CD4-positive, alpha-beta T cell treated with Interferon gamma for 1 hour (primary cell): ENCODE measurements at places on chromosomes 5 and 9.
A peak's percentile ranks its signal among the peaks of the same experiment; 100 is the strongest.

- DNase-seq = peak; percentile 41
Measured at GRCh38 chr5:56481428-56482357, 248.6 kb upstream of the ANKRD55 start.

DNA sequence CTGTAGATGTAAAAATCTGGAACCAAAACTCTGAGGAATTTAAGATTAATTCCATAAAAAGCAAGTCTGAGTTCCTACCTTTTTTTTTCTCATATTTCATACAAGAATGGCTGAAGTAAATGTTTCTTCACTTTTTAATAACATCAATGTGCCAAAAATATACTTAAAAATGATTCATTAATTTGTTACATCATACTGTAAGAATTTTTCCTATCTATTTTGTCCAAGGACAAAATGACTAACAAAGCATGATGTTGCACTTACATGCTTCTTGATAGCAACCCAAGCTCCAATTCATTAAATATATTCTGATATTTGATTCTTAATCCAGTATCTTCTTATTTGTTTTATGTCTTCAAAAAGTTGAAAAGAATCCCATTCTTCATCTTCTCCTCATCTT, 988.3 kb downstream of the TLE1 start:
- no peak for DNase-seq

- DNase-seq = no peak
Measured at GRCh38 chr5:40991168-40991980, 79.8 kb downstream of the MROH2B start.

DNA sequence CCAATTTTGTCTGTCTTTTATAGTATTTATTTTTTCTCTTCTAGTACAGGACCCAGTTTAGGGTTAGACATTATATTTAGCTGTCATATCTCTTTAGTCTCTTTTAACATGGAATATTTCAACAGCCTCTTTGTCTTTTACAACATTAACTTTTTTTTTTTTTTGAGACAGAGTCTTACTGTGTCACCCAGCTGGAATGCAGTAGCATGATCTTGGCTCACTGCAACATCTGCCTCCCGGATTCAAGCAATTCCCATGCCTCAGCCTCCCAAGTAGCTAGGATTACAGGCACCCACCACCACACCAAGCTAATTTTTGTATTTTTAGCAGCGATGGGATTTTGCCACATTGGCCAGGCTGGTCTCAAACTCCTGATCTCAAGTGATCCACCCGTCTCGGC, 90.1 kb downstream of the ADAMTS6 start:
- DNase-seq = no peak

DNA sequence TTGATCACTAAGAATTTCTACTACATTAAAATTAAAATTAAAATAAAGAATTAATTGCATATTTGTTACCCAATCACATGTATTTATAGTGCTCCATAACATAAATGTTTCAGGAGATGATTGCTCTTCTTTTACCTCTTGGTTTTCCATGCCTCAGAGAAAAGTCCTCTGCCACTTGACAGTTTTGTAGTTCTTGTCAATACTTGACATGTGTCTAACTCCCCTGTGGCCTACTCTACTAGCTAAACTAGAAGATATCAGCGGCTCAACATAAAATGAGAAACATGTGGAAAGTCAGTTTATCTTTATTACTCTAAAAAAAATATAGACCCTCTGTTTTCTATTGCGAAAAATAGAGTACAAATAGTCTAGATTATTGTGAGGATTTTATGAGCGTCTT, 650.6 kb upstream of the NUDT12 start:
- no peak for DNase-seq

DNA sequence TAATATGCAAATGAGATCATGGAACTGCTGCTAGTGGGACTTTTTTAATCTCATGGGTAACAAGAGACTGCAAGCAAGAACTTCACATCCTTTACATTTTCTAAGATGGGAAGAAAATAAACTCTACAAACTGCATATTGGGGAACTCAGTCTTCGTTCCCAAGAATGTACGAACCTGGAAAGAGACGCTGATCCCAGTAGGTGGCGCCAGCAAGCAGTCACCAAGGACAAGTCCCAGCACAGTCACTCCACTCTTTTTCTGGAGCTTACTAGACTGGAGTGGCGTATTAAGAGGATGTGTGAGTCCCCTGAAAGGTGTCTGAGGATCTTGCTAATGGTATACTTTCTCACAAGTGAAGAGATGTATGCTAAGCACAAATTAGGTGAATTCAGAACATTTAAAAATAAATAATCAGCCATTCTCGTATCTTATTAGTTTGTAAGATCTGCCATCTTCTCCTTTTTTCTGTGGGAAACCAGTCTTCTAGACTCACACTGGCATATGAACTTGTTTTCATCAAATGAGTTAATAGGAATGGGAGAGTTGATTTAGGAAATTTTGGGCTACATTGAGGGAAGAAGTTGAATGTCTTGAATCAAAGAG, 16.0 kb upstream of the PUM3 start:
- peak; percentile 9 for DNase-seq

DNA sequence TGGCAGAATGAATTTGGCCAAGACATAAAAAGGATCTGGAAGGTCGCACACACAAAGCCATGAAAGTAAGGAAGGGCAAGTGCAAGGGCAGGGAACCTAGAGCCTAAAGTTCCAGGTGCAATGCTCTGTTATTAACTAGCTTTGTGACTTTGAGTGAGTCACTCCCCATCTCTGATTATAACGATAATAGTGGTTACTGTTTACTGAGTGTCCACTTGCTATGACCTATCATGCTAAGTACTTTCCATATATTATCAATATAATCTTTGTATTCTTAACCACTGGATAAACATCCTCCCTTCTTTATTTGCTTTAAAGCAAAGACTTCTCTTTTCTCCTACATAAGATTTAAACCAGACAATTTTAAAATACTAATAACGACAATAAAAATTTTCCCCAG, 504.6 kb upstream of the BRINP1 start:
- no peak for DNase-seq

DNA sequence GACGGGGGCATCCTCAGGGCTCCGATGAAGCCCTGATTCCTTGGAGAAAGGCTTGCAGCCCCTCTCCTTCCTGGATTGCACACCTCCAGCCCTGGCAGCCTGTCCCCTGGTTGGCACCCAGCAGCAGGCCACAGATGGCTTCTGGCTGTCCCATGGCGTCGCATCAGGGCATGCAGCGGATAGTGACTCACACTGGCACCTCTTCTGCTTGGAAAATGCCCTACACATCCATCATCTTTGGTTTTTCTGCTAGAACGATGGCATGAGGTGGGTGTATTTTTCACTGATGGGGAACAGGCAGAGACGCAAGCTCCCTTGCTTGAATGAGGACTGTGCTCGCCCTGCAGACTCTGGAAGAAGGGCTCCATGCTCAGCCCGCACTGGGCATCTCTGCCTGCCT, 23.2 kb upstream of the IER5L start:
- no peak for DNase-seq

DNA sequence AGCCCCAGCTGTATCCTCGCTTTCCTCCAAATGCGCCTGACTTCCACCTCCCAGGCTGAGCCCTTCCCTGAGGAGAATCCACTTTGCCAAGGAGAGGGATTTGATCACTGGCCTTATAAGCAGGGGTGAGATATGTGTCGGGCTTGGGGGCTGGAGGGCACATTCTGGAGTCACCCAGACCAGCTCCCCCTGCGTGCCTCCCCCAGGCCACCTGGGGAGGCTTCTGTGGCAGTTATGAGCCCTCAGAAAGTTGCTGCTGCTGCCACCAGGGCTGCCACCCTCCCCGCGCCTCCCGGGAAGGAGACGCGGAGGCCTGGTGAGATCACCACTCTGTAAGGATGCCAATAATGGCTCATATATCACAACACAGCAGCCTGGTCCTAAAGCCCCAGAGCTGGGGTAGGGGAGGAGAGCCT, 211.5 kb downstream of the PAPPA start:
- DNase-seq = no peak

DNA sequence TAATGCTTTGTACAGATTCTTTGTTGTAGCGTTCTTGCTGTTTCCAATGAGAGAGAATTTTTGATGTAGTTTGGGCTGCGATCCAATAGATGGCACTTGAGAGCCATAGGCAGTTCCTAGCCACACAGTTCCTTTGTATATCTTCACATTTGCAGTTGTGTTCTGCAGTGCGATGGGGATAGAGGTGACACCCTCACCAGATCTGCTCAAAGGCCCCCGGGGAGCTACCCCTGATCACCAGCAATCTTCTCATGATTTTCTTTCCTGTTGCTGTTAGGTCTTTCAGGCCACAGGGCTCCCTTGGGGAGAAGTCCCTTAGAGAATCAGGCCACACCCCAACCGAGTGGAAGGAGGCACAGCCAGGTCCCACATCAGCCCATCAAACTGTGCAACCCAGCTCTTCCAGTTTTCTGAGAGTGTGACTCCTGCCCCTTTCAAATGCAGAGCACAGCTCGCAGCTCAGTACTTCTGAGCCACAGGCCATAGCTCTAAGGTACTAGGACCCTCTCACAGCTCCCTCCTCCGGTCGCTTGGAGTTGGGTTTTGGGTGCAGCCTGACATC, 353.7 kb downstream of the SLCO4C1 start:
- no peak for DNase-seq

DNA sequence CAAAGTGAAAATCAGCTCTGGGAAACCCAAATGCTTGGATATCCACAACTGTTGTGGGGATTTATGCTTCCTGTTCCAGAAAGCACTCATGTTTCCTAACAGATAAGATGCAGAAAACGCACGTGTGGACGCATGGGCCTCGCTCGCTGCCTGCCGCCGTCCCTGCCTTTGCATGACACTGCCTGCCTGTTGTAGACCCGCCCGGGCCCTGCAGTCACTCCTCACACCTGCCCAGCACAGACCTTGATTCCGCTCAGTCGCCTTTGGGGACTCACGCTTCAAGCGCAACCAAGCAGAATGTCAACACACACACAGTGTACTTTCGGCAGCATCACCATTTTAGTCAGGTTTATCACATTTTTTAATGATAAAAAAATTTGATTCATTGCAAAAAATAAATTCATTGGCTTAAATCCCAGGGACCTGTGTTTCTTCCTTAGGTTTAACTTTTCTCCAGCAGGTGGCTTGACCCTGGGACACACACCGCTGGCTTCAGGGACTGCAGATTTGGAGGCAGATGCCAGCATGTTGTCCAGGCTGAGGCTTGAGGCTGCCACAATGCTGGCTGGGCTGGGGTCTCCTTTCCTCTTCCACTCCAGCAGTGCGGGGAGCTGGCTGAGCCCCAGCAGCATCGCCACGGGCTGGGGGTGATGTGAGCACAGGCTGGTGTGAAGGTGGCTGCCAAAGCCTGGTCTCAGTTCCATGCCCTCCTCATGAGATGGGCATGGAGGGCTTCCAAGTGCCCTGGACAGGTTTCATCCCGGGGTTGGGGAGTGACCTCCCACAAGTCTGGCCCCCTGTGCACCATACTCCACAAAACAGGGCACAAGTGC, 416.9 kb upstream of the IRX4 start:
- DNase-seq = no peak

DNA sequence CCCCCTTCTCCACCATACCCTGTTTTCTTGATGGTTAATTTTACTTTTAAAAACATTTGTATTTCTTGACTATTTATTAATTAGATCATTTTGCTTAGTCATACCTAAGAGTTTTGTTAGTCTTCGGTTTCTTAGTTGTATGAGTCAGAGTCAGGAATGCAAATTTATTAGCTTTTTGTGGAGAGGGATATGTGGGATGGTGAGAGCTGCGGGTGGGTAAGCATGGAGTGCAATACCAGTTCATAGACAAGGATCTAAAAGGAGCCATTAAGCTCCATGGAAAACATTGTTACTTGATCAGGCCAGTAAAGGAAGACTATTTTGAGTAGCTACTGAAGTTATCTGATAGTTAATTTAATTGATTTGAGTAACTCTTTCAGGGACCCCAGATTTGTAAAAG, 77.5 kb downstream of the ZSWIM6 start:
- no peak for DNase-seq

DNA sequence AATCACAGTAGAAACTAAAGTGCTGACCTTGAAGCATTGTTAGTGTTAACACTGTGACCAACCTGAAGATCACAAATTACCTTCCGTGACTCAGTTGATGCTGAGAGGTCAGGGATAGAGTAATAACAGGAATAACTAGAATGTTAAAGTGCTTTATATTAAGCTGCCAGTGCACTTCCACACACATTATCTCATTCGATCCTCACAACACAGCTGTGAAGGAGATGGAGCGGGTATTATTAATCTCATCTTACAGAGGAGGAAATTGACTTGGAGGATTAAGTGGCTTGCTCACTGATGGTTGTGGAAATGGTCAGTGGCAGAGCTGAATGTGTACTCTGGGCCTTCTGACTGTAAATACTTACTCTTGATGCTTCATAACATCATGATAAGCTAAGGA, 252.5 kb upstream of the DMRT1 start:
- no peak for DNase-seq

GRCh38 chr5:64505769-64506566, at the start of gene RGS7BP:
Gene RGS7BP (plus strand): TSS chr5:64506015. CDS start chr5:64506625, 610 bp downstream.
- DNase-seq = no peak

DNA sequence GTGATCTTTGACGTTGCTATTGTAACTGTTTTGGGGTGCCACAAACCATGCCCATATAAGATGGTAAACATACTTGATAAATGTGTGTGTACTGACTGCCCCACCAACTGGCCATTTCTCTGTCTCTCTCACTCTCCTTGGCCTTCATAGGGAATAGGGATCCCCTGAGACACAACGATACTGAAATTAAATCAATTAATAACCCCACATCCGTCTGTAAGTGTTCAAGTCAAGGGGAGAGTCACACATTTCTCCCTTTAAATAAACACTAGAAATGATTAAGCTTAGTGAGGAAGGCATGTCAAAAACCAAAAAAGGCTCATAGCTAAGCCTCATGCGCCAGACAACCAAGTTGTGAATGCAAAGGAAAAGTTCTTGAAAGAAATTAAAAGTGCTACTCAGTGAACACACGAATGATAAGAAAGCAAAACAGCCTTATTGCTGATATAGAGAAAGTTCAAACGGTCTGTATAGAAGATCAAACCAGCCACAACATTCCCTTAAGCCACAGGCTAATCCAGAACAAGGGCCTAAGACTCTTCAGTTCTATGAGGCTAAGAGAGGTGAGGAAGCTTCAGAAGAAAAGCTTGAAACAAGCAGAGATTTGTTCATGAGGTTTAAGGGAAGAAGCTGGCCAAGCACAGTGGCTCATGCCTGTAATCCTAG, 111.1 kb downstream of the UGCG start:
- DNase-seq = no peak

DNA sequence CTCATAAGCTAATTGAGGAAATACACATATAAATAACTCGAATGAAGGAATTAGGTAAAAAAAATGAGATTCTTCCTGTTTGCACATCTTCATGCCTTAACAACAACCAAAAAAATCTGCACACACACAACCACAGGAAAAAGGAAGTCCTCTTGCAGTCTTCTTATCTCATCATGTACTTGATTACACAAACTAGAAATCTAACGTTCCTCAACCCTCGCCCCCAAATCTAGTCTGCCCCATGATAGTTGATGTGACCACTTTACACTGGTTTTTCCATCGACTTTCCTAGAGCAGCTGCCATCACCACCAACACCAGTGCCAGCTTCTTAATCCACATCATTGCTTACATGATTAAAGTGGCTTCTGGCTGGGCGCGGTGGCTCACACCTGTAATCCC, 31.2 kb upstream of the RNU6ATAC start:
- no peak for DNase-seq

DNA sequence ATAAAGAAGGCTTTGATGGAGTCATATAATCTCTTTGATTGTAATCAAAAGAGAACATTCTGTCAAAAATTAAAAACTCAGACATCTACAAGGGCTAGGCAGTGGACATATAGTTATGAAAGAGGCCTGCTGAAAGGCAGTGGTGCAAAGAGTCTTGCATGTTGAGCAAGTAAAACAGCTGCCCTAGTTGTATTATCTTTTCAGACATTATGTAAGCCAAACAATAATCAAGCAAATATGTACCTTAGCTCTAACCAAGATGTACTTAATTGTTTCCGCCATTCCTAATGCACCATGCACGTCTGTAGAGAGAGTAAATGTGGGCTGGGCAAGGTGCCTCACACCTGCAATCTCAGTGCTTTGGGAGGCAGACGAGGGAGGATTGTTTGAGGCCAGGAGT, 14.3 kb downstream of the GAPT start:
- no peak for DNase-seq
